ENCODE measurements at places on chromosomes 3 and 15.

GRCh38 chr3:156236556-156237260, 116.3 kb downstream of the KCNAB1 start:
- DNase-seq = no peak

DNA sequence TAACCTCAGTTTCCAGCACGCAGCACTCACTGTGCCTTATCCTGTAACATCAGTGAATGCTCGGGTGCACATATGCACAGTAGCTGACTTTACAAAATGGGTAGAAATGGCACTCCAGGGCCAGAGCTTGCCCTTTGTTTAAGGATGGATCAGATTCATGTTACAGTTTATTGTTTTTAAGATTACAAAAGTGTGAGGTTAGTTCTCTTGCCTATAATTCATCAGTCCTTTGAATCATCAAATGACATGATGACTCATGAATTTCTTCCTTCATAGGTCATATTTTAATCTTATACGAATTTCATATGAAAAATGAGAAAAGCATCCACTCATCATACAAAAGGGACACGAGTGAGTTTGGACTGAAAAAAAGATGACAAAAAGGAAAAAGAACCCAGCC, 545.3 kb downstream of the GBE1 start:
- no peak for DNase-seq

GRCh38 chr15:39944726-39945125, 10.8 kb downstream of the EIF2AK4 start:
- no peak for DNase-seq

DNA sequence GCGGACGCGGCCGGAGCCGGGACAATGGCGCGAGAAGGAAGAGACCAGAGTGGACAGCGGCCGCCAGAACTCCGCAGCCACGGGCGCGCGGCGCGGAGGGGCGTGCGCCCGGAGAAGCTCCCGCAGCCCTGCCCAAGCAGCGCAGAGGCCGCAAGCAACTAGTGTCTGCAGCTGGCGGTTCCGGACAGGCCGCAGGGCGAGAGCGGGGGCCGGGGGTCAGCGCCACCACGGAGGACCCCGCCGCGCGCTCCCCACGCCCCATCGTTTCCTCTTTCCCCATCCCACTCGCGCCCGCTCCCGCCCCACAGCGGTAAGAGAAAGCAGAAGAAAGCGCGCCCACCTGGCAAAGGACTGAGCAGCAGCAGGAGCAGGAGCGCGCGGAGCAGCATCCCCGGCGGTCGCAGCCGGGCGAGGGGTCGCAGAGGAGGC, 440 bp downstream of the PRTG start:
- DNase-seq = no peak

- DNase-seq = no peak
Measured at GRCh38 chr3:170421111-170421641, 2.5 kb downstream of the CLDN11 start.

DNA sequence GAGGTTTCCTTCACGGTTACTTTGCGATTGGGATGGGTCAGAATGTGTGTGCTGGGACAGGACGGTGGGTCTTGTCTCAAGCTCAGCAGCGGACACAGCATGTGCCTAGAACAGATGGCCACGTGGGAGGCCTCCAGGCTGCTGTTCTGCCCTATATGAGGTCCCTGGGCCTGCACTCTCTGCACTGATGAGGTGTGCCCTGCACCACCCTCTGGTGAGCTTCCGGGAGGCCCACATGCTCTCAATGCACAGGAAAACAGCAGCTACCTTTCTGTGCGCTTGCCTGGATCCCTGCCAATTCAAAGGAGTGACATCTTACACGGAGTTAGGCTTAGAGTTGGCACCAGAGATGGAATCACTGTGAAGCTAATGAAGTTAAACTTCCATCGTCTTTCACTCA, 59.8 kb downstream of the BOC start:
- no peak for DNase-seq

DNA sequence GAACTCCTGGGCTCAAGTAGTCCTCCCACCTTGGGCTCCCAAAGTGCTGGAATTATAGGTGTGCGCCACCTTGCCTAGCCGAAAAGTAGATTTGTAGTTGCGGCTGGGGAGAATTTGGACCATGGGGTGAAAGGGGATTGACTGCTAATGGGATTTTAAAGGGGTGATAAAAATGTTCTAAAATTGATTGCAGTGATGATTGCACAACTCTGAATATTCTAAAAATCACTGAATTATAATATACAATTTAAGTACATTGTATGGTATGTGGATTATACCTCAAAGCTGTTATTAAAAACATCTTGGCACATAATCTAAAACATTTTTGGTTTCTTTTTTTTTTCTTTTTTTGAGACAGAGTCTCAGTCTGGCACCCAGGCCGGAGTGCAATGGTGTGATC, 3.9 kb downstream of the PRC1 start:
- no peak for DNase-seq

GRCh38 chr15:73942751-73943270, 16.5 kb downstream of the LOXL1 start:
- DNase-seq = no peak

DNA sequence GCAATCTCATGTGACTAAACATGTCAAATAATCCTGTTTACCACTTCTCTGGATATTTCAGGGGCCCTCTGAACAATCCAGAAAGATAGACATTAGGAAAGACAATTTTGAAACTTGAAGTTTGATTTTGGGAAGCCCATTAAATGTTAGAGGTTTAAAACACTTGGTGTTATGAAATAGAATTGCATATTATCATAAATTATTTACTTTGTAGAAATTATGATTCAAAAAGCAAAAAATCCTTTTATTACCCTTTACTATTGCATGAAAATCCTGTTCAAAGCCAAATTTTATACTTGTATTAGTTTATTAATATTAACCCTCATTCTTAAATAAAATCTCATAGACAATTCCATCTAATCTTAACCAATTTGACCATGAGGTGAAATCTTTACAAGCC, 1091.5 kb upstream of the ALCAM start:
- no peak for DNase-seq

- no peak for DNase-seq
Measured at GRCh38 chr15:76529911-76530310, 193.3 kb downstream of the ISL2 start.

GRCh38 chr15:64748251-64748650, 27.1 kb downstream of the RBPMS2 start:
- DNase-seq = no peak

GRCh38 chr3:86930181-86930580, 60.8 kb downstream of the VGLL3 start:
- no peak for DNase-seq

GRCh38 chr3:86695752-86696151, 295.2 kb downstream of the VGLL3 start:
- DNase-seq = no peak

- DNase-seq = no peak
Measured at GRCh38 chr3:128585189-128585588, 65.4 kb downstream of the RPN1 start.

DNA sequence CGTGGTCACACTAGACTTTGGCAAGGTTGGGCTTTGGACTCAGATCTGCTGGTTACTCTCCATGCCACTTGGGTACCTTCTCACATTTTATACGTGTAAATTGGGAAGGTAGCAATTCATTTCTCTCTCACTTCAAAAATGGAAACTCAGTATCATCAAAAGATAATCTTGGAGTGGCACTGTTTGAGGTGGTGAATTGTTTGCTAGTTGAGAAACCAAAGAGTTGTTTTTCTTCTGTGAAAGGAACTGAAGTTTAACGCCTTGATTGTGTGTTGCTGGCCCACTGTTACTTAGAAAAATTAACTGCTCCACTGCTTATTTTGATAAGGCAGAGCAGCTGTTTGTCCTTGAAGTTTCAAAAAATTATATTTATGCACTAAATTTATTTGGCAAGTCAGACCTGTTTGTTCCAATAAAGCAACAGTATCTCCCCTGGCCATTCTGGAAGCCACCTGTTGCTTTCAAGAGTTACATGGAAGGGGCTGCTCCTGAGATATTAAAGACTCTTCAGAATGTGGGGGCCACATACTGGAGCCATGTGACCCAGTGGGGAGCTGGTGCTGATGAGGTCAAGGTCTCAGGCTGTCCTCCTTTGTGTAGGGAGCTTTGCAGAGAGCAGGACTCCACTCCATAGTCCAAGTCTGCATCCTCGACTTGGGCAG, 16.2 kb downstream of the PLCL2 start:
- no peak for DNase-seq

DNA sequence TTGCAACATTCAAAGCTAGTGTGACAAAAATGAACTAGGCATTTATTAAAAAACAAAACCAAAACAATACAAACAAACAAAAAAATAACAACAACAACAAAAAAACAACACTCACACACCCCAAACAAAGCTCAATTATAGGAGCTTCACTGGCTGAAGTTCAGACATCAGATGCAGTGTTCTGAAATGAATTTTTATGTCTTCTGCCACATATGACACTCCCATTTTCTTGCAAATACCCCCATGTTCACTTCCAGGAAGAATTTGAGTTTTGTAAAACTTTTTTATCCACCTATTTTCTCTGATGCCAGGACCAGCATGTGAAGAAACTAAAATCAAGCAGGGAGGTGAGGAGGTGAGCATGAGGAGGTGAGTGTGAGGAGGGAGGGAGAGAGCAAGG, 113.9 kb downstream of the CADPS start:
- DNase-seq = no peak

DNA sequence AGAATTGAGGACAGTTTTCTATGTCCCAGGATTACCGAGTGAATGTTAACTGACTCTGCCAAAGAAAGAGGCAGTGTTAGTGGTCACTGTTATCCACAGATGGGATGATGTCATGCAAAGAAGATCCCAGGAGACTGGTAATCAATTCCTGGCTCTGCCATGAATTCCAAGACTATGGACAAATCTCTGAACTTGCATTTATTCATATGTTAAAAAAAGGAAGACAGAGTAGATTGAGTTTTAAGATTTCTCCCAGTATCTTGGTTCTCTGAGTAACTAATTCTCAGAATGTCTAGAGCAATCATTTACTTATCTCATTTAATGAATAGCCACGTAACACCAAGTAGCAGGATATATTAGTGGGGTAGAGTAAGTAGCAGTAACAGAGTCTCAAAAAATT, 11.5 kb upstream of the MAP3K13 start:
- no peak for DNase-seq

GRCh38 chr15:88918738-88919137, 5.6 kb upstream of the MFGE8 start:
- no peak for DNase-seq

DNA sequence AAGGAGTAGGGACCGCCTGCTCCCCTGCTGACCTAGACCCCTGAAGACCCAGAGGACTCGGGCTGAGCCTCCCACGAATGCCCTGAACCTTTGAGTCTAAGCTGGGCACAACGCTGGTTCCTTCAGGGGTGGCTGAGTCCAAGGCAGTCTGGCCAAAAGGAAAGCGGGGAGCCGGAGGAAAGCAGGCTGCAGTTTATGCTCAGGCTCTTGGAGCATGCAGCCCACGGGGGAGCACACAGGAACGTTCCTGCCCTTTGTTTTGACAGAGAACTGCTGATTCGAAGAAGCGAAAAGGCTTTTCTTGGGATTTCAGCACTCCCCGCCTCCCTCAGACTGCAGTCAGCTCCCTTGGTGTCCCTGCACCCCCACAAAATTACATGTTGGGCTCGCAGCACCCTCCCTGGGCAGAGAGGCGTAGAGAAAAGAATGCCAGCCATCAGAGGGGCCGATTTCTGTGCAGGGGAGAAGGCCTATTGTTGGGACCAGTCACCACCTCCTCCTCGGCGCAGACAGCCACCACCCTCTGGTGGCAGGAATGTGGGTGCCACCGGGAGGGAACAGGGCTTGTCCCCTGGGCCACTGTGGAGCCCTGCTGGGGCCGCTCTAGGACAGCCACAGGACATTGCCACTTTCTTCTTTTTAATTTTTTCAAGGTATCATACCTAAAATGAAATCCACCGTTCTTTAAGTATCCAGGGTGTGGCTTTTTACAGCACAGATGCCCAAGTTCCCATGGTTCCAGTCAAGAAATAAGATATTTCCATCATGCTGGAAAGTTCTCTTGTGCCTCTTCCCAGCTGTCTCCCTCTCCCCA, 72.2 kb downstream of the SMAD6 start:
- DNase-seq = peak; percentile 6

DNA sequence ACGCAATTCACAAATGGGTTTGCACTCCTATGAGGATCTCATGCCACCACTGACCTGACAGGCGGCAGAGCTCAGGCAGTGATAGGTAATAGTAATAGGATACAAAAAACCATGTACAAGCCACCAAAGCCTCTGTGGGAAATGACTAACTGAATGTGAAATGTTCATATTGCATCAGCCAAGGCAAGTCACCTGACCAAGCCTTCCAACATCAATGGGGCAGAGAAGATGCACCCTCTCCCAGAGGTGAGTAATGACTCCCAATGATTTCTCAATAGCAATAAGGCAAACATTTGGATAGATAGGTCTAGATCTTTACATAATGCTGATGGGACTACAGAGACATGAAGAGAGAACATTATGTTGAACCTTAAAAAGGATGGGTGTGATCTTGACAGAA, 14.9 kb downstream of the CNTN3 start:
- DNase-seq = no peak

DNA sequence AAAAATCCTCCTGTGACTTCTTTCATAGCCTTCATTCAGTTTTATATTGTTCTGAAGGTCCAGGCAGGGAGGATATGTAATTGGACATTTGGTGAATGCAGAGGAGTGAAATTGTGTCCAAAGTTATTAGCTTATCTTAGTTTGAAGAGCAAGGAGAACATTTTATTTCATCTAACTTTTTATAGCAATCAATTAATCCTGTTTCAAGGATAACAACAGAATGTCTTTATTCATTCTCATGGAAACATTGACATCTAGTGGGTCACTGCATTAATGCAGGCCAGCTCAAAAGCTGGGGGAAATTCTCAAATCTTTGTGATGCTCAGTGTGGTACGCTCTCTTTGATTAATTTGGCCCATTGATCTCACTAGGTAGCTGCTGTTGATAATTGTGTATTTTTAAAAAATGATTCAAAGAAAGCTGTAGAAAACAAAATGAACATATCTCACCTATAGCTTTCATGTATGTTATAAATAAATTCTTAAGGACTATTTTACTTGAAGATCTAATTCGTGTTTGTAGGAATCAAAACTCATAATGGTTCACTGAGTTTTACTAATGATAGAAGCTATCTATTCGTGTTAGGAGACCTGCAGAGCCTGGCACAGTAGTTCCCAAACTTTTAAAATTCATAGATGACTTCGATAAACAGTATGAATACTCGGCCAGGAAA, 150.8 kb upstream of the KCNMB2 start:
- DNase-seq = no peak

GRCh38 chr3:179591313-179591712, 13.1 kb downstream of the MRPL47 start:
- no peak for DNase-seq

DNA sequence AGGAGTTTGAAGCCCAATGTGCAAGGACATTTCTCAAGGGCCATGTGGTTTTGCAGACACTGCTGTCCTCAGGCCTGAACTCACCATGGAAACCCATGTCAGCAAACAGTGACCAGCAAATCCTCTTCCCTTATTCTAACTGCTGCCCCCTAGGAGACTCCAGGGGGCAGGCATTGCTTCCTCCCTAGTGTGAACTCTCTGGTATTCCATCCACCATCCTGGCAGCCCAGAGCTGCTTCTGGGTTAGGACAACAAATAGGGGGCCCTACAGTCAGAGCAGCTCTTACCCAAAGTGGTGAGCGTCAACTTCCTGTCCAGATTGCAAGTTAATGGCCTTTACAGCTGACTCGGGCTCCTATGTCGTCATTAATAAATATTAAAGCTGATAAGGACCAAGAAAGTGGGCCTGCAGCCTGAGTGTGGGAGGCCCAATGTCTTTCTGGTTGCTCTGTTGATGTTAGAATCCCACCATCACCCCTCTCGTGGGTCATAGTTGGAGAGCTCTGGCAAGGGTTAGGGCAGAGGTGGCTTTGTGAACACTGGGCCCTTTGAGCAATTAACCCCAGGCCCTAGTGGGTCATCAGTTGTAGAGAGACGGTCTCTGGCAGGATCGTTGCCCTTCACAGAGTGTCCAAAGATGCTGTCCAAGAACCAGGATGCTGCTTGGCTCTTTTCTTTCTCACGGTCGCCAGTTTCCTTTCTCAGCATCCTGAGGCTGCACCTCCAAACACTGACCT, 41.5 kb downstream of the TGM4 start:
- no peak for DNase-seq
